Posterior cingulate gyrus (tissue), 11 donors: ENCODE measurements at places on chromosomes 3 and 15.

- no peak for DNase-seq
Measured at GRCh38 chr3:155391104-155391503, 97.6 kb upstream of the STRIT1 start.

DNA sequence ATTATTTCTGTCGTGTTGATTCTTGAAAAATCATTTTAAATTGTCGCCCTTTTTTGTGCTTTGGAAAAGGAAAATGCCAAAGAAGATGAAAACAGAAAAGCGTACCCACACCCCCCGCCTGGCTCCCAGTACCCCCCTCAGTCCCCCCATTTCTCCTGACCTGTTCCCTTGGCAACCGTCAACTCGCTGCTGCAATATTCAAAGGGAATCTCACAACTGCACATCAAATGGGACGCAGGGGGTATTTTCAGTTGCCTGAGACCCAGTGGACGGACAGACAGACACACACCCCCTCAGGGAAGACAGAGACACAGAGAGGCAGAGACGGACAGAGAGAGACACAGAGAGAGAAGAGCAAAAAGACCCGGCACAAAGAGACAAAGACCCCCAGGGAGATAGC is 83.5 kb upstream of the PRR20G start:
- no peak for DNase-seq

GRCh38 chr15:43792761-43793476 is 799 bp downstream of the SERF2 start:
- DNase-seq = no peak

- no peak for DNase-seq
Measured at GRCh38 chr3:194675081-194675640, 3.2 kb upstream of the LSG1 start.

DNA sequence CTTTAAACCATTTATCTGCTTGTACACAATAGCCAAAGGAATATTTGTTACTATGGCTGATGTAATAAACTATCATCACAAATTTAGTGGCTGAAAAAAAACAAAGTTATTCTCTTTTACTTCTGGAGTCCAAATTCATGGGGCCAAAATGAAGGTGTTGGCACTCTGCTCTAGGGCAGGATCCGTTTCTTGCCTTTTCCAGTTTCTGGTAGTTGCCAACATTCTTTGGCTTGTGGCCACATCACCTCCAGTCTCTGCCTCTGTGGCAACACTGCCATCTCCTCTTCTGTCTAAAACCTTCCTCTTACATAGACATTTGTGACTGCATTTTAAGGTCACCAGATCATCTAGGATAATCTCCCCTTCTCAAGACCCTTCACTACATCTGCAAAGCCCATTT is 27.3 kb downstream of the NIT2 start:
- no peak for DNase-seq

DNA sequence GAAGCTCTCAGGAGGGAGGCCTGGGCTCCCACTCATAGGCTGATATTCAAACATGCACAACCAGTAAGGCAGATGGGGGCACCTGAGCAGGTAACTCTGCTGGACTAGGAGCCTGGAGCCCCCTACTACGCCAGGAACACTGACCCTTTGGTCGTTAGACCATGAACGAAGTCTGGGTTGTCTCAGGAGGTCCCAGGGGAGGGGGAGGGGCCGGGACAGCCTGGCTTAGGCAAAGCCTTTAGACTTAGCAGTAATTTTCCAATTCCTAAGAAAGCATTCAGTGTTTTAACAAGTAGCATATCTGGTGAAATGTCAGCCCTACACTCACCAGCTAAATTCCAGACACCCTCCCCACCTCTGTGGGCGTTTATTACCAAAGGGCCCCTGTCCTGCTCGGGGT is 67.4 kb upstream of the ST8SIA2 start:
- no peak for DNase-seq

DNA sequence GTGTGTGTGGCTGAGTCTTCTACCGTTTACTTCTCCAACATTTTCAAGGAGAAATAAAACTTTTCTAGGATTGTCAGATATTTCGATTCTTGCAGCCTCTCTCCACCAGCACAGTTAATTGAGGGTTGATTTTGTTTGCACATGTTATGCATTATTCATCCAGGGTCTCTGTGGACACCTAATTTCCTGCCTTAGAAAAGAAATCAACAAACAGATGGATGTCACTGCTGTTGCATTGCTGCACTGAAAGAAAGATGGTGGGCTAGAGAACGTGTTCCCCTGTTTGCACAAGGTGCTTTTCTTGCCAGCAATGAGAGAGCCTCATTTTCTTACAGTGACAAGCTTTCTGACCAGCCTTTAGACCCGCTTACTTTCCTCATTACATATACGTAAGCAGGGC is 150.0 kb downstream of the CLSTN2 start:
- no peak for DNase-seq

DNA sequence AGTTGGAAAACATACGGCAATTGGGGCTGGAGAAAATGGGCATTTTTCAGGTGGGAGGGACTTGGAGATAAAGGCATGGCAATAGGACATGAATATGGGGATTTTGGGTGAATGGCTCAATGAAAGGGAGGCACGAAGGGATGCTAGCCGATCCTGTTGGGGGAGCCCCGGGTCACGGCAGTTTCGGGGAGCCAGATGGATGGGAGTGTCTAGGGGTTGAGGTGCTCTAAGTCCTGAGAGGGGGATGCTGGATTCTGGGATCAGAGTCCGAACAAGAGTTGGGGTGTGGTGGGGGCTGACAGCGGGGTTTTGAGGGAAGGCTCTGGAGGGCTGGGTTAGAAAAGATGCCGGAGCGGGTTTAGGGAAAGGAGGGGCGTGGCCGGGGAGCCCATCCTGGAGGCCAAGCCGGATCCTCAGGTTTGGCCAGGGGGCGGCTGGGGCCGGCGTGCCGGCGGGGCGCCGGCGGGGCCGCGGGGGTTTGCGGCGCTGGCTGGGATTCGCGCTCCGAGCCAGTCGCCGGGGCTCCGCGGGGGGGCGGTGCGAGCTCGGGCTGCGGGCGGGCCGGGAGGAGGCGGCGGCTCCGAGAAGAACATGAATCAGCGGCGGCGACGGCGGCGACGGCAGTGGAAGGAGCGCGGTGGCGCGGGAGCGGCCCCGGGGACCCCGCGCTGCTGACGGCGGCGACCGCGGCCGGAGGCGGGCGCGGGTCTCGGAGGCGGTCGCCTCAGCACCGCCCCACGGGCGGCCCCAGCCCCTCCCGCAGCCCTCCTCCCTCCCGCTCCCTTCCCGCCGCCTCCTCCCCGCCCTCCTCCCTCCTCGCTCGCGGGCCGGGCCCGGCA is at the start of gene TYRO3:
TYRO3 (plus strand) TSS at position 813 of the 839 bp plus-strand sequence. CDS start 46 bp downstream, outside the sequence.
- DNase-seq = peak; percentile 95

DNA sequence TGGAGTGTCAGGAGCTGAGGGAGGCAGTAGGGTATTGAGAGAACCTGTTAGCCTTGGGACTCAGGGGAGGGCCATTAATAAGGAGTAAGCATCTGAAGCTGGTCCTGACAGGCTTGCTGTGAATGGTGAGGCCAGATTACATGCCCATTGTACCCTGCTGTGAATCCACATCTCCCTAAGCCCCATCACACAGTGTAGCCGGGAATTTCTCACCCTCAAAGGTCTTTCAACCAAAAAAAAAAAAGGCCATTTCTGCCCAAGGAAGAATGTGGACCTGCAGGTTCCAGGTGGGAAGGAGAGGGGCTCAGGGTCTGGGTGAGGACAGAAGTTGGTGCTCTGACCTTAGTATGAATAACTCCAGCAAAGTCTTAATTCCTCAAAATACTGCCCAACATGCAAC is 37.2 kb downstream of the MAGEF1 start:
- no peak for DNase-seq

- no peak for DNase-seq
Measured at GRCh38 chr15:63530235-63530634, 25.8 kb downstream of the USP3 start.

DNA sequence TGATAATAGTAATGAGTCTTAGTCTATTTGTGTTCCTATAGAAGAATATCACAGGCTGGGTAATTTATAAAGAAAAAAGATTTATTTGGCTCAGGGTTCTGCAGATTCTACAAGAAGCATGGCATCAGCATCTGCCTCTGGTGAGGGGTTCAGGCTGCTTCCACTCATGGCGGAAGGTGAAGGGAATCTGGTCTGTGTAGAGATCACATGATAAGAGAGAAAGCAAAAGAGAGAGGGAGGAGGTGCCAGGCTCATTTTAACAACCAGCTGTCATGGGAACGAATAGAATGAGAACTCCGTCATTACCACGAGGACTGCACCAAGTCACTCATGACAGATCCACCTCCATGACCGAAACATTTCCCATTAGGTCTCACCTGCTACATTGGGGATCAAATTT is 664.0 kb upstream of the SGO1 start:
- no peak for DNase-seq

GRCh38 chr3:188505911-188506310 is 352.0 kb downstream of the LPP start:
- no peak for DNase-seq

DNA sequence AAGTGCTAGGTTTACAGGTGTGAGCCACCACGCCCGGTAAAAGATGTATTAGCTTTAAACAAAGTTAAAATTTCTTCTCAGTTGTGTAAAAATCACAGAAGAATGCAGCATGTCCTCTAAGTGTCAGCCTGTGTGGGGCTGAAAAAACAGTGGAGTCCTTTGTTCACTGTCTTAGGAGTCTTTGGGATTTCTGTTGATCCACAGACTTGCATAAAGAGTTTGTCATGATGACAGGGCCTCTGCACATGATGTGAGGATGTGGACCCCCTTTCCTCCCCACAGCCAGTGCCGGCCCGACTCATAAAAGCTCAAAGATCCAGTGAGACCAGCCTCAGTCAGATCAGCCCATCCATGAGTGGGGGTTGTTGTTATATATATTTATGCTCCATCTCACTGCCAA is 49.0 kb upstream of the GOLGA8J start:
- DNase-seq = no peak

DNA sequence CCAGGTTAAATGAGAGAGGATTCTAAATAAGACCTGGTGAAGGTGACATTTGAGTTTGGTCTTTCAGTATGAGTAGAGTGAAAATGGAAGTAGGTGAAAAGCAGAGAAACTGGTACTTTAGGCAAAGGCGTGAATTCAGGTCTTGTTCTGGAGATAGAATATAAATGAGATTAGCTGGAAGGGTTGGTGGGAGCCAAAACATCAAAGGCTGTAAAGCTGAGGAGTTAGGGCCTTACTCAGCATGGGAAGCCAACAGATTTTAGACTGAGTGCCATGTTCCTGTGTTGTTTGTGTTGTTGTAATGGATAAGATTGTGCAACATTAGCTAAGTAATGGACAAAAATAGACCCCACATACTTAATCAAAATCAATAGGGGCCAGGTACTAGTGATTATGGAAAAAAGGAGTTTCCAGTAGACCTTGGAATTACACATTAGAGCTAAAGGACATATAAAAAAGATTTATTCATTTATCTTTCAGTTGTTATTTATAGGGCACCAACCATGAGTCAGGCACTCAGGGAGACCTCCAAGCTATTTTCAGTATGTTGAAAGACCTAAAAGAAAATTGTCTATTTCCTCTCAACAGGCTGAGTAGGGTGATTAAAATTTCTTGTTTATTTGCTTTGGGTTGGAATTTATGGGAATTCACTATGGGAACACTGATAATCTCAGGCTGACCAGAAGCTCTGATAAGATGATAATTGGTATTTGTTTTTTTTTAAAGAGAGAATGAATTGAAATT is 20.8 kb downstream of the ARL14 start:
- no peak for DNase-seq

- DNase-seq = no peak
Measured at GRCh38 chr3:37910671-37911400, 49.2 kb downstream of the CTDSPL start.

DNA sequence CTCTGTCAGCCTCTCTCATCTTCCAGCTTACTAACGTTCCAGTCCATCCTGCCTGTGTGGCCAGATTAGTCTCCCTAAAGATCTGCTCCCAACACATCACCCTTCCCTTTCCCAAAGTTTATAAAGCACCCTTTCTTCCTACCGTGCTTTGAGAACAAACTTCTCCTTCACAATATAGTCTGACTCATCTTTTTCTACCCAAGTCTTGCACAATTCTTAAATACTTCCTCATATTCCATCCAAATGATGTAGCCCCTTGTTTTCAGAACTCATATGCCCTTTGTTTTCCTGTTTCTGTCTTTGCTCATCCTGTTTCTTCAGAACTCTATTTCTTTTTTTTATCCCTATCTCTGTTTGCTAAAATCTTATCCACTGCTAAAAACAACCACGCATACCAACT is 326.8 kb downstream of the MFSD1 start:
- no peak for DNase-seq

- DNase-seq = no peak
Measured at GRCh38 chr3:37521429-37521828, 340.3 kb upstream of the CTDSPL start.

GRCh38 chr3:57952208-57952631 is 56.0 kb upstream of the FLNB start:
- no peak for DNase-seq

GRCh38 chr3:115626721-115627120 is 3.4 kb downstream of the GAP43 start:
- DNase-seq = no peak

- no peak for DNase-seq
Measured at GRCh38 chr15:89749951-89750559, 994 bp downstream of the MESP1 start.

DNA sequence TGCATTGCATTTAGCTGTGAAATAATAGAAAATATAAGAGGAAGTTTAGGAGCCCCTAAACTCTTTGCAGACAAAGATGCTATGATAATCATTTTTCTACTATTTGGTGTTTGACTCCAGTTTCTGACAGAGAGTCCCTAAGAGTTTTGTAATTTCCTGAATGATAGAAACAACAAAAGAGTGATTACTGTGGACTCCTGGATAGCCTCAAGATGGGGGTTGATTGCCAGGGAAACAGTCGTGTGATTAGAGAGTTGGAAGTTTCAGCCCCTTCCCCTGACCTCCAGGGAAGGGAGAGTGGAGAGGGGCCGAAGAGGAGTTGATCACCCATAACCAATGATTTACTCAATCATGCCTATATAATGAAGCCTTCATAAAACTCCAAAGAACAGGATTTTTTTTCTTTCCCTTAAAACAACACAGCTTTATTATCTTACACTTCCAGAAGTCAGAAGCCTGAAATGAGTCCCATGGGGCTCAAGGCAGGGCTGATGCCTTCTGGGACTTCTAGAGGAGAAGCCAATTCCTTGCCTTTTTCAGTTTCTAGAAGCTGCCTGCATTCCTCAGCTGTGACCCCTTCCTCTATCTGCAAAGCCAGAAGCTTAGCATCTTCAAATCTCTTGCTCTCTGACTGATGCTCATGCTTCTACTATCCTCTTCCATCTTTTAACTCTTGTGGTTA is 292.3 kb upstream of the ZPLD1 start:
- DNase-seq = no peak

DNA sequence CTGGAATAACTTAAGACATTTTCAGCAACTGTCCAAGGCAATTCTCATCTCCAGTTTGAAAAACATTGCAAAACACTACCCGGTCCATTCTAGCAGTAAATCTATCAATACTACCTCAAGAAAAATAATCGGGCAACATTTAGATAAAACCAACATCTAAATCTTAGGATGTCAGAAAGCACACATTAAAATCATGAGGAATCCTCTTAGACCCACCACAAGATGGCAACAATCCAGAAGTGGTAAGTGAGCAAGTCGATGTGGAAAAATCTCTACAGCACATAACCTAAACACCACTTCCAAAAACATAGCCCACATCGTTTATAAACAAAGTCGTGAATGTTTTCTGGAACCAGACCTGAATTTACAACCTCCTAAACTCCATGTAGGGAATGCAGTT is 5.7 kb downstream of the PLCH1 start:
- no peak for DNase-seq

GRCh38 chr3:41579861-41580260 is 380.6 kb downstream of the CTNNB1 start:
- no peak for DNase-seq

GRCh38 chr15:80890341-80891005 is 99.1 kb downstream of the MESD start:
- no peak for DNase-seq

- DNase-seq = peak; percentile 90
Measured at GRCh38 chr15:32029409-32029861, 880 bp upstream of the CHRNA7 start.
